ENCODE measurements at places on chromosomes 7 and 10.

DNA sequence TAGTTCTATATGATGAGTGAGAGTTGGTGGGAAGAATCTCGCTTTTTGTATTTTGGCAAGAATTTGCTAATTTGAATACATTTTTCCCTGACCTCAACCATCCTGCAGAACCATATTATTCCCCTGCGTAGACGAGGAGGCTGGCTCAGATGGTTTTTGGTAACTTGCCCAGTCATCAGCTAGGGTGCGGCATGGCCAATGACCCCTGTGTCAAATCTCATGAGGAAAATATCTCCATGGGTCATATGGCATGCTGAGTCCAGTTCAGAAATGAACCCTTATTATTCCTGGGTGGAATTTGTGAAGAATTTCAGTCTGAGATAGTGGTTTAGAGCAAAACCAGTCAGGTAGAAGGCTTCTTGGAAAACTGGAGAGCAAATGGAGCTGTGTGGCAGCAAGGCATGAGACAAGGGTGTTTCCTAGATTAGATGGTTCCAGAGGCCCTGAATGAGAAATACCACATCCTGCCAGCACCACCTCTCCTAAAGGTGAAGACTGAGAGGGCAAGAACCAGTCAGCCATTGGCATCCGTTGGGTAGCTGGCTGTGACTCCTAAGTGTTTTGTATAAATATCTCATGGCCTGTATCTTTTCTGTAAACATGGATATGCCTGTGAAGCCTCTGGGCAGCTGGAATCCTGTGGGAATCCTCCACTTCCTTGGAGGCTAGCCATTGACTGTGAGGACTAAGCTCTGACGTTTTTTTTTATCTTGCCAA lies 5.8 kb upstream of the UPP1 start:
- no peaks in the 10 kb centered on the region for H3K36me3 ChIP-seq
- H3K4me1 ChIP-seq, result peaks cover 27% of the 10 kb centered on the region
- no peak overlapping the region for H3K4me3 ChIP-seq

- DNase-seq, result peak; percentile 80
- peaks cover 5% of the 10 kb centered on the region for H3K36me3 ChIP-seq
- peaks cover 34% of the 10 kb centered on the region for H3K4me1 ChIP-seq
- peak overlapping the region; percentile 14 for H3K4me3 ChIP-seq
- H3K27me3 ChIP-seq, result no peaks in the 10 kb centered on the region
Observed at GRCh38 chr10:62082729-62083411, 181.4 kb downstream of the ARID5B start.

- no peaks in the 10 kb centered on the region for H3K4me1 ChIP-seq
- H3K27ac ChIP-seq, result no peak overlapping the region
- DNase-seq, result no peak
- H3K27me3 ChIP-seq, result no peaks in the 10 kb centered on the region
- H3K4me3 ChIP-seq, result no peak overlapping the region
Observed at GRCh38 chr7:16554518-16555236, 28.1 kb downstream of the LRRC72 start.

DNA sequence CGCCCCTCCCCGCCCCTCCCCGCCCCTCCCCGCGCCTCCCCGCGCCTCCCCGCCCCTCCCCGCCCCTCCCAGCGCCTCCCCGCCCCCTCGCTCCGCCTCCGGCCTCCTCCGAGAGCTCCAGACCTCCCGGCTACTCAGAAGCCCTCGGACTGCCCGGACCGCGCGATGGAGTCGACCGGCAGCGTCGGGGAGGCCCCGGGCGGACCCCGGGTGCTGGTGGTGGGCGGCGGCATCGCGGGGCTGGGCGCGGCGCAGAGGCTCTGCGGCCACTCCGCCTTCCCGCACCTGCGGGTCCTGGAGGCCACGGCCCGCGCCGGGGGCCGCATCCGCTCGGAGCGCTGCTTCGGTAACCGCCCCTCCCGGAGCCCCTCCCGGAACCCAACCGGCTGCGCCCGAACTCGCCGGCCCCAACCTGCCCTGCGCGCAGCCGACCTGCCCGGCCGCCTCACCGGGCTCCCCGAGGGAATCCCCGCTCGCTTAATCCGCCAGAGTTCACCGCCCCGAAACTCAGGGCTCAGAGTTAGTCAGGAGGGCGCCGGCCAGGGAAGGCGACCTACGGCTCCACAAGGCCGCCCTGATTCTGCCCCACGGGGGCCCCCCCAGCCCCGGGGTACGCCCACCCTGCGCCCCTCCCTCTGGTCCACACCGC lies at the start of gene PAOX:
Gene PAOX, plus strand, starts transcription at position 111 of the 649 bp plus-strand sequence. Its CDS starts 55 bp downstream, at position 166.
- no peaks in the 10 kb centered on the region for H3K27me3 ChIP-seq
- no peak within 1 kb of the TSS for H3K27ac ChIP-seq
- peak within 1 kb of the TSS; percentile 79 for H3K4me3 ChIP-seq

DNA sequence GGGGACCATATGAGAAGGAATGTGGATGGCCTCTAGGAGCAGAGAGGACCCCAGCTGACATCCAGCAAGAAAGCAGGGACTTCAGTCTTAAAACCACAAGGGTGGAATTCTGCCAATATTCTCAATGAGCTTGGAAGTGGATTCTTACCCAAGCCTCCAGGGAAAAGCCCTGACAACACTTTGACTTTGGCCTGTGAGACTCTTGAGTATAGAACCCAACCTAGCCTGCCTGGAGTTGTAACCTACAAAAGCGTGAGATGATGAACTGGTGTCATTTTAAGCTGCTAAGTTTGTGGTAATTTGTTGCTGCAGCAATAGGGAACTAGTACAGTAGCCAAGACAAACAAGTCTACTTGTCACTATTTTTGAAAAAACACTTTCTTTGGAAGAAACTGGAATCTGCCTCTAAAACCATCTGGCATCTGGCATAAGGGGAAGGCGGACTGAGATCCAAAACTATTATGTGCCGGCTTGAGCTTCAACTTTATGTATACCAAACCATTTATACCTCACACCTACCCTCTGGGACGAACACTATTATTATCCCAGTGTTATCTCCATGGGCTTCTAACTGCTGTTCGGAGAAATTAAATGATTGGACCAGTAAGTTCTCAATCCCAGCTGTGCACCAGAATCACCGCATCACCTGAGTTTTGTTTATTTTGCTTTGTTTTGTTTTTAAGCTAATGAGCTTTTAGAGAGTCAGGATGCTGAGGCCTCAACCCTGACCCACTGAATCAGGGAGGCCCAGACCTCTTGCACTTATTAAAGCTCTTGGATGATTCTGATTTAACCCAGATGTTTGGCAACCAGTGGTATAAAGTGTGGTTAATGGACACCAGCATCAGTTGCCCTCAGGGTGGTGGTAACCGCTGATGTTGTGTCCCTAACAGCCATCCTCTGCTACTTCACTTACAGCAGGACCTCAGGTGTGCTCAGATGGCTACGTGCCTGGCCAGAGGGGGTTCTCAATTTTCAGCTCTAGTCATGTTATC lies 83.0 kb downstream of the C1GALT1 start:
- no peaks in the 10 kb centered on the region for H3K4me1 ChIP-seq
- no peak overlapping the region for H3K4me3 ChIP-seq
- no peak overlapping the region for H3K27ac ChIP-seq
- DNase-seq, result peak; percentile 68
